ENCODE measurements at places on chromosomes 12 and 14. TPM values are rescaled to one million over a fixed set of nuclear protein-coding genes. Genes with fewer than 3 reads are reported as not detected.

HOXC9 gene
- total RNA-seq = 0.10 TPM

CCER1 gene
- total RNA-seq = not detected

RNASE12 gene
- not detected for total RNA-seq

CLEC4E gene
- not detected for total RNA-seq

P2RX2 gene
- total RNA-seq = not detected

ZDHHC22 gene
- total RNA-seq = 0.04 TPM

ZFHX2 gene
- 0.28 TPM for total RNA-seq

CLEC4D gene
- total RNA-seq = not detected

CATSPERB gene
- 19.5 TPM for total RNA-seq
